ENCODE measurements at places on chromosomes 3 and 15. TPM values are rescaled to one million over a fixed set of nuclear protein-coding genes. Genes with fewer than 3 reads are reported as not detected.

- no peak for DNase-seq
These were observed 70.7 kb upstream of the LARS2 start for GRCh38 chr3:45317710-45318109.

Gene LZTFL1
- 49.4 TPM for total RNA-seq

DNA sequence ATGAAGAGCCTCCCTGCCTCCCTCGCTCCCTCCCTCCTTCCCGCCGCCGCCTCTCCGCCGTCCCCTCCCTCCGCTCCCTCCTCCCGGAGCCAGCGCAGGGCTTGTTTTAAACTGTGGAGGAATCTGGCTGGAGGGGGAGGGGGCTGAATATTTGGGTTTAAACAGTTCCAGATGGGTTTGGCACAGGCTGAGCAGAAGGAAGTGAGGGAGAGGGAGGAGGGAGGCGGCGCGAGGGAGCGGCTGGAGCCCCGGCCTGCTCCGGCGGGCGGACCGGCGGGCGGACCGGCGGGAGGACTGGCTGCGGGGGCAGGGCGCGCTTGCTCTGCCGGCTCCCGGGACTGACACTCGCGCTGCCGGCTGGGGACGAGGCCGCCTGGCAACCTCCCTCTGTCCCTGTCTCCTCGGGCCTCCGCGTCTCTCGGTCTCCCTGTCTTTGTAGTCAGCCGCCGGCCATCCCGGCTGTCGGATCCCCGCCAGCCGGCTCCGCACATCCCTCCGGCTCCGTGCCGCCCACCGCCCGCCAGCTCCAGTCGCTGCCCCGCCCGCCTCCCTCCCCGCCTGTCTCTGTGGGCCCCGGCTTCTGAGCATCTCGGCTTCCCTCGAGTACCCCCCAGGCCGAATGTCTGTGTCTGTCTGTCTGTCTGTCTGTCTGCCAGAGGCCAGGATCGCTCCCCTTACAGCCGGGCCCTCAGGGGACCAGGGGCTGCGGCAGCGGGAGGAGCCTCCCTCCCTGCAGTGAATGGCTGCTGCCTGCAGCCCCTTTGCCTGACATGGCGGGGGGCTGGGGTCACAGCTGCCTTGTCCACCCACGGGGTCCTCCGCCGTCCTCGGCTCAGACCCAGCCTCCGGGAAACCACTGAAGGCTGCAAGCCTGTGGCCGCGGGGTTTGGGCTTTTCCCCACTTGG lies 7.6 kb downstream of the EPHB3 start:
- no peak for DNase-seq

DNA sequence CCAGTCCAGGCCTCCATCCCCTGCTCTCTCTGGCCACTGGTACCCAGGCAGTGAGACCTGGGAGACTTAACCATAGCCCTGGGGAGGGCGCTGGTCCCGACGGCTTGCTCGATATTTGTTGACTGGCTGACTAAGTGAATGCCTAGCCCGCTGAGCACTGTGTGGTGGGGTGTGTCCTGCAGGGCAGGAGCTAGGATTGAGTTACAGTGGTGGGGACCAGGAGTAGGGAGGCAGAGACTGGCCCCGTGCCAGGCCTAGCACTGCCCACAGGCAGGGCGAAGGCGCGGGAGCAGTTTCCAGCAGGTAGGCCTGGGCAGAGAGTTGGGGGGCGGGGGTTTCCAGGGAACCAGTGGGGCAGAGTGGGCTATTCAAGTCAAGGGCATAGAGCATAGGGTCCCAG lies at the start of gene VILL:
Gene VILL, plus strand, starts transcription at position 260 of the 400 bp plus-strand sequence. CDS start 2,887 bp downstream, outside the sequence.
- no peak for DNase-seq

- peak; percentile 45 for DNase-seq
These were observed 45.5 kb downstream of the NBEAL2 start for GRCh38 chr3:47024932-47025331.

Gene GOLGA8M
- not detected for total RNA-seq

Gene ABI3BP
- total RNA-seq: 0.69 TPM

DNA sequence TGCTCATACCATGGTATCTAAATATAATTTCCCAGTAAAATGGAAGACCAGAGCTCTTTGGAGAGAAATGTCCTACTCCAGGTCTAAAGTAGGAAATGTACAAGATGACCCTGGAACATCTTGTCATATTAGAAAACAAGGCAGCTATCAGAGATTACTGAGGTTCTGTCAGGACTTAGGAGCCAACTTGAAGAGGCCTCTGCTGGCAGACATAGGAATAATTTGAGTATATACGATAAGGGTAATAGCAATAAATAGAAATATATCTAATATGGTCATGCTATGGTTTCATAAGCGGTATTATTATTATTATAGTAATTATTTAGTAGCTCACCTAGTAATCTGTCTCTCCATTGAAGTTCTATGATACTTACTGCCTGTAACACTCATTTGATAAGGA lies 224.2 kb downstream of the SOX2 start:
- no peak for DNase-seq

DNA sequence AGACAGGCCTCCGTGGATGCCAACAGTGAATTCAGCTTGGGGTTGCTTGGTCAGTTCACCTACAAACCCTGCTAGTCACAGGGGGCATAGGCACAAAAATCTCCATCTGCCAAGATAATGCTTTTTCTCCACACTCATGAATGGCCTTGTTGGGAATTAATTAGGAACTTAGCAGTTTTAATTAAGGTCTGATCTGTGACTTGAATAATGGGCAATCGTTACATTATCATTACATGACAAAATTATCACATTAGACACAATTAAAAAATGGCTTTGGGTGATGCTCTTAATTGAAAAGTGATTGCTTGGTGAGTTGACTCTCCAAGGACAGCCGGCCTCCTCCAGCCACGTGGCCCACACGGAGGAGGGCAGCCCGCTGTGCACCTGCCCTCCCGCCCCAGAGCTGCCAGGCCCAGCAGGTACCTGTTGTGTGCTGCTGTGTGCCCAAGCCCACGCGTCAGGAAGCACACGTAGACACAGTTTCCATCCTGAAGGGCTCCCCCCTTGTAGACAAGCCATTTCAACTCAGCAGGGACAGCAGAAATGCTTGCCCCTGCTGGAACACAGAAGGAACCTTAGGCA lies 274.2 kb downstream of the OCA2 start:
- DNase-seq: no peak
